ENCODE measurements at places on chromosomes 5 and 9.

- no peak for DNase-seq
These were observed 167.5 kb upstream of the DMRT1 start for GRCh38 chr9:673966-674526.

DNA sequence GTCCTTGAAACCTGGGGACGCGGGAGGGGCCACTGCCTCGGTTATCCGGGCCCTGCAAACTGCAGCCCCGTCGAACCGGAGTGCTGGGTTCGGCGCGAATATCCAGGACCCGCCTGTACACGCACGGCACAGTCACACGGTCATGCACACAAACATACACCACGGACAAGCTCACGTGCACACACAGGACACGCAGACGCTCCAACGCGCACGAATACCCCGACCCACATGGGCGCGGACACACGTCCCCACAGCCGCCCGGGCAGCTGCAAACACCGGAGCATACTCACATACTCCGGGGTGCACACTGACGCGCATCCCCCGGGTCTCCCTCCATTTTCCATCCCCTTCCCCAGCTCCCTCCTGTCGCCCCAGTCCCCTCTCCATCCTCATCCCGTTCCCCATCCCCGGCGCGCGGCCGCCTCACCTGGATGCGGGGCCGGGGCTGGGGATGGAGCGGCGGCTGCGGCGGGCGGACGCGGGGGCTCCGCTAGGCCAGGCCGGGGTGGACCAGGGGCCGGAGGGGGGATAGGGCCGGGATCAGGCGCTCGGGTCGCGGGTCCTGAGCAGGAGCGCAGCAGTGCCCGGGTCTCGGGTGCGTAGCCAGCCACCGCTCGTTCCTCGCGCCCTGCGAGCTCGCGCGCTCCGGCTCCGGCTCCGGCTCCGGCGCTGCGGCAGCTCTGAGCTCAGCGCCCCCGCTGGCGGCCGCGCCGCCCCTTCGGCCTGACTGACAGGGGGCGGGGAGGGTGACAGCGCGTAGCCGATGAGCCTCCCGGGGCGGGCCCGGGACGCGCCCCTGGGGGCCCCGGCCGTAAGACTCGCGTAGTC is at the start of the genes EIF4E1B and SNCB:
EIF4E1B (plus strand) TSS at position 823 of the 828 bp plus-strand sequence. CDS start 12,113 bp downstream, outside the sequence.
SNCB (minus strand) TSS at position 682 of the 828 bp plus-strand sequence. CDS start 880 bp downstream, outside the sequence.
- no peak for DNase-seq

GRCh38 chr9:115088860-115089259 is 29.1 kb downstream of the TNC start:
- no peak for DNase-seq

GRCh38 chr9:20016611-20017010 is 227.8 kb upstream of the SLC24A2 start:
- DNase-seq = no peak

GRCh38 chr5:17147617-17148016 is 69.8 kb upstream of the BASP1 start:
- DNase-seq = no peak

DNA sequence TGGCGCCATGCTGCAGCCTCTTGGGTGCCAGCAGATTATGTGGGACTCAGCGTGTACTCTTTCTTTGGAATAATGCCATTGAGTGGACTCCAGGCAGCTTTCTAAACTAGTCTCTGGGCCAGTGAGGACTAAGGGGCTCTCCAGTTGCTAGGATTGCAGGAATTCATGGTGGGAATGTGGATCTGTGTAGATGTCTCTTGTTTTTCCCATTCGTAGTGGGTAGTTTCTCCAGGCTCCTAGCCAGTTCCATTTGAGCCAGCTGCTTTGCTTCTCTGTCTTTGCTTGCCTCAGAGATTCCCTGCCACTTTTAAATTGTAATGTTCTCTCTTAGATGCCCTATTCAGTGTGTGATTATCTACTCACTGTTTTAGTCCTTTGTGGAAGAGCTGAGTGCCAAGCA is 42.6 kb downstream of the SLF1 start:
- DNase-seq = no peak

- no peak for DNase-seq
These were observed 307.2 kb downstream of the MTRR start for GRCh38 chr5:8176101-8176693.

- no peak for DNase-seq
These were observed 290.1 kb upstream of the PTGER4 start for GRCh38 chr5:40389591-40389990.

DNA sequence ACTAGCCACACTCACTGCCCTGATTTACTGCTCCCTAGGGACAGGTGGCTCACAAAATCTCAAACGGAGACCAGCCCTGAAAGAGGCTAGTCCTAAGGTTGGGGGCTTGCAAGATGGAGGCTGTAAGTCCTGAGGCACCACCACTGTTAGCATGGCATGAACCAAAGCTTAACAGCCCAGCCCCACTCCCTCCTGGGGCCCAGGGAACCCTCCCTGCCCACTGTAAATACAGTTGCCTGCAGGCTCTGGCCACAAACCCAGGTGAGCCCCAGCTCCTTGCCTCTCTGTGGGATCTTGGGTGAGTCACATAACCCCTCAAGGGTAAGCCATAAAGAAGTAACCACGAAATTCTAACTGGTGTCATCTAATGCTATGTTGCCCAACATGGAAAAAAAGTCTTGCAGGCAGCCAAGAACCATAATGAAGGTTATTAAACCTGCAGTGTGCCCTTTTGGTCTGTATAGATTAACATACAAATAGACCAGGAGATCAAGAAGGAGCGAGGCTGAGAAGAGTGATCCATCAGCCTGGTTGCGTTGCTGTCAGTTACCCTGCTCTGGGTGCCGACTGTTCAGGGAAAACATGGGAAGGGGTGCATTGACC is 1.7 kb upstream of the POMT1 start:
- no peak for DNase-seq

- no peak for DNase-seq
These were observed 29.2 kb upstream of the JAK2 start for GRCh38 chr9:4955836-4956235.

GRCh38 chr5:137022725-137023124 is 476.4 kb downstream of the SPOCK1 start:
- no peak for DNase-seq

DNA sequence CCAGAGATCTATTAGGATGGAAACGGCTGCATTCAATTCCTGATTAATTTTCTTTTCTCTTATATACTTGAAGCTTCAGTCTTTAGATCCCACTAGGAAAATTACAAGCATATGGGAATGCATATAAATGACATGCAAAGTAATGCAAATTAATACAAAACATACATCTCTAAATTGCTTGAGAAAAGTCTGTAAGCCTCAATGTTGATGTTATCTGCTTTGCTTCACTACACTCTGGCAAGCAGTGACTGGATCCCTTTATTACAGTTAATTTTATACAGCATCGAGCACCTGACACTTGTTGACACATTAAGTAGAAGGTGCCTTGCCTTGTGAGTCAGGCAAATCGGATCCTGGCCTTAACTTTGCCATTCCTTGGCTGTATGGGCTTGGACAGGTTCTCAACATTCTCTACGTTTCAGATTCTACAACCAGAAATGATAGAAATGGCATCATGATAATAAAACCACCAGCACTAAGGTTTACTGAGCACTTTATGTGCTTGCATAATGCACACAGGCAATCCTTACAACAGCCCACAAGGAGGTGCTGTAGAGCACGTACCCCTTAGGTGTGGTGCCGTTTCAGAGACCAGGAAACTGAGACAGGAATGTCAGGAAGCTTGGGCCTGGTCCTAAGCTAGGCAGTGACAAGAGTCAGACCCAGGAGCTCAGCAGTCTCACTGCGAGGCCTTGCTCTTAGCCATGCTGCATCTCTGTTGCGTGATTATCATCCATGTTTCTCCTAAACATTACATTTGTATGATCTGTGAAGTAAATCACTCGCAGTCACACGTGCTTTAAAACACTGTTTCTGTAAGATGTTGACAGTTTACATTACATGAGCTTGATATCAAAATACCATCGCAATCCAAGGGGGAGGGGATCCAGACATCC is 2.7 kb downstream of the GCNT4 start:
- DNase-seq = peak; percentile 46

DNA sequence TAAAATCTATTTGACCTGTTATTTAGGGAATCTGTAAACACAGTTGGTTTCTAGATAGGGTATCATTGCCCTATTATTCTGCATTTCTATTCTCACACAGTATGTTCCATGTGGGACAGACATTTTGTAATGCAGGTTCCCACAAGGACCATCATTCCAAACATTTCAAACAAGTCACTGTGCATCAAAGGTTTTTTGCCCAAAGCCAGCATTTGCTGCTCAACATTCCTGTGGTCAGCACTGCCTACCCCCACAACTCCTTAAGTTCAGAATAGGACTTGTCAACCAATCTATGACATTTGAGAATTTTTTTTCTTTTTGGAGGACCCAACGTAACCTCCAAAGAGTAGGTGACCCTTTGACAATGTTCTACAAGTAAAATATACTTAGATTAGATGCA is 95.7 kb downstream of the LPAR1 start:
- no peak for DNase-seq
